ENCODE measurements at places on chromosomes 2 and 18.

DNA sequence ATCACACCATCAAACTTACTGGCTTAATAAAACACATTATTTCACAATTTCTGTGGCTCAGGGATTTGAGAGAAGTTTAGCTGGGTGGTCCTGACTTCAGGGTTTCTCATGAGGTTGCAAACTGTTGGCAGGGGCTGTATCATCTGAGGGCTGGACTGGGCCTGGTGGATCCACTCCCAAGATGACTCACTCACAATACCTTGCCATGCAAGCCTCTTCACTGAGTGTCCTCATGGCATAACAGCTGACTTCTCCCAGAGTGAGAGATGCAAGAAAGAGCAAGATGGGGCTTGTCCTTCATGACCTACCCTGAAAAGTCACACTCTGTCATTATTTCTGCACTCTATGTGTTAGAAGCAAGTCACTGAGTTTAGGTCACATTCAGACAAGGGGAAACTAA is 73.8 kb downstream of the AQP4 start:
- DNase-seq = no peak

DNA sequence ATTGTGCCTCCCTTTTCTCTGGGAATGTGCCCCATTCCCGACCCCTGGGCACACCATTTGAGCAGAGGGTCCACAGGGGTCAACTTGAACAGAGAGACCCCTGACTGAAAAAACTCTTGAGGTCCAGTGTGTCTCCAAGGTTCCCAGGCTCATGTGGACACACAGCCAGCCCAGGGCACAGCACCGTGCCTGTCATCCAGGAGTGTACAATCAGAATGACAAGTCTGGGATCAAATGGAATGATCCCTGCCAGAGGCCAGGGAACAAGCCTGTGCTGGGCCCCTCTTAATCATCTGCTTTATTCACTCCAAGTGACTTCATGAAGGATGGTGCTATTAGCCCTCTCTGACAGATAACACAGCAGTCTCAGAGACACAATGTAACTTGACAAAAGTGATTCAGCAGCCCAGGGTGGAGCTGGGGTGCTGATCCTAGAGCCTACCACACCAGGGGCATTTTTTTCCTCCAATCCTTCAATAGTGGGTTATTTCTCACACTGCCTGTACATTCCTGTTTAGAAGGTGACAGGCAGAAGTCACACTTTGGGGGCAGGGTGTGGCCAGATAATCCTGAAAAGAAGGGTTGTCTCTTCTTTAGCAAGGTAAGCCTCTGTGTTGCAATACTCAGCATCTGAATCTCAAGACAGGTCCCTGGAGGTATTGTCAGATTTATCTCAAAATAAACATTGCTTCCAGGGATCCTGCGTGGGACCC is 84.0 kb upstream of the TMEM200C start:
- no peak for DNase-seq

GRCh38 chr2:30446602-30447148 is 371 bp upstream of the LCLAT1 start:
- DNase-seq = no peak

GRCh38 chr18:40962784-40963183 is 992.2 kb upstream of the PIK3C3 start:
- DNase-seq = no peak

GRCh38 chr2:101253013-101253702 is 472 bp downstream of the CNOT11 start:
- peak; percentile 50 for DNase-seq

DNA sequence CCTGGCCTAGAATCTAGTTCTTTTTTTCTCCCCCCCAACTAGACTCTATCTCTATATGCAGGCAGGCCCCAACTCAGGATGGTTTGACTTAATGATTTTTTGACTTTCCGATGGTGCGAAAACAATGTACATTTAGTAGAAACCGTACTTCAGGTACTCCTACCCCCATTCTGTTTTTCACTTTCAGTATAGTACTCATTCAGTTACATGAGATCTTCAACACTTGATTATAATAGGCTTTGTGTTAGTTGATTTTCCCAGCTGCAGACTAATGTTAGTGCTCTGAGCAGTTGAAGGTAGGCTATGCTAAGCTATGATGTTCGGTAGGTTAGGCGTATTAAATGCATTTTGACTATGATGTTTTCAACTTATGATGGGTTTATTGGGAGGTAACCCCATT is 37.7 kb downstream of the PLEKHB2 start:
- DNase-seq = no peak

DNA sequence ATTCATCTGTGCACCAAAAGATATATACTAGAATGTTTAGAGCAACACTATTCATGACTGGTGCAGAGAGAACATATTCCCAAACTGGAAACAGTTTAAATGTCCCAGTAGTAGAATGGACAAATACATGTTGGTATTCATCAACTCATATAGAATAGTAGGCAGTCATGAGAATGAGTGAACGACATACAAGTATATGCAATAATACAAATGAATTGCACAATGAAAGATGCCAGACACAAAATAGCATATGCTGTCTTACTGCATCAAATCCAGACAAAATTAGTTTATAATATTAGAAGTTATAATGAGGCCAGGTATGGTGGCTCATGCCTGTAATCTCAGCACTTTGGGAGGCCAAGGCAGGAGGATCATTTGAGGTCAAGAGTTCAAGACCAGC is 8.3 kb upstream of the PRKAG3 start:
- no peak for DNase-seq

DNA sequence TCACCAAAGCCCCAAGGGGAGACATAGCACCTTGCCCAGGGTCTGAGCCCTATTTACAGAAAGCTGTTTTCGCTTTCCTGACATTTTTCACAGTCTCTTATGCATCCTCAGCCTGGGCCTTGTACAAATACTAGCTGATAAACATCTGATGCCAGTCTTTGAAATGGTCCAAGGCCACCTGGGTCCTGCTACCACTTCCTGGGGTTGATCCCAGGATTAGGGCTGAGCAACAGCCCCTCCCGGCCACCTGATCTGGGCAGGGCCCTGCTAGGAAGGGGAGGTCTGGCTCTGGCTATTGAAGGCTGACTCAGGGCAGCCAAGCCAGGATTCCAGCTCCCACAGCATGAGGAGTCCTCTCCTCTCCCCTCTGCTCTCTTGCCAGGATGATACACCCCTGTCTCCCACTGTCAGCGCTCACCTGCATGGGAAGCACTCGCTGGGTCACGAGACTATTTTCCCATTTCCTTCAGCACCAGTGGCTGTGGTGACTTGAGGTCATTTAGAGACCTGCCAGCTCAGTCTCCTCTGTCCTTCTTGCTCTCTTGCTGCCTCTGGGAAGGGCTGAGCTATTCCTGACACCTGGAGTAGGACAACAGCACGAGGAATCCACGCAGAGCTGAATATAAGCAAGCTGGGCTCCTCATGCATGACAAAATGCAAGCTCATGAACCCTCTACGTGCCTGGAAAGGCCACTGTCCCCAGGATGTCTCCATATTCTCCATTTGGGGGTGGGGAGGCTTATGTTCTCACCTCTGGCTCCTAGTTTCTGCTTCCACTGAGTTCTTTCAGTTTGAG is 53.0 kb upstream of the LGALSL start:
- no peak for DNase-seq

GRCh38 chr2:228845162-228845925 is 425.7 kb downstream of the PID1 start:
- DNase-seq = no peak

- DNase-seq = no peak
These were observed 56.9 kb upstream of the LPIN2 start for GRCh38 chr18:3069671-3070433.

GRCh38 chr18:21760321-21760720 is 19.7 kb downstream of the MIB1 start:
- no peak for DNase-seq

GRCh38 chr2:1915746-1916145 is 171.4 kb upstream of the PXDN start:
- no peak for DNase-seq

DNA sequence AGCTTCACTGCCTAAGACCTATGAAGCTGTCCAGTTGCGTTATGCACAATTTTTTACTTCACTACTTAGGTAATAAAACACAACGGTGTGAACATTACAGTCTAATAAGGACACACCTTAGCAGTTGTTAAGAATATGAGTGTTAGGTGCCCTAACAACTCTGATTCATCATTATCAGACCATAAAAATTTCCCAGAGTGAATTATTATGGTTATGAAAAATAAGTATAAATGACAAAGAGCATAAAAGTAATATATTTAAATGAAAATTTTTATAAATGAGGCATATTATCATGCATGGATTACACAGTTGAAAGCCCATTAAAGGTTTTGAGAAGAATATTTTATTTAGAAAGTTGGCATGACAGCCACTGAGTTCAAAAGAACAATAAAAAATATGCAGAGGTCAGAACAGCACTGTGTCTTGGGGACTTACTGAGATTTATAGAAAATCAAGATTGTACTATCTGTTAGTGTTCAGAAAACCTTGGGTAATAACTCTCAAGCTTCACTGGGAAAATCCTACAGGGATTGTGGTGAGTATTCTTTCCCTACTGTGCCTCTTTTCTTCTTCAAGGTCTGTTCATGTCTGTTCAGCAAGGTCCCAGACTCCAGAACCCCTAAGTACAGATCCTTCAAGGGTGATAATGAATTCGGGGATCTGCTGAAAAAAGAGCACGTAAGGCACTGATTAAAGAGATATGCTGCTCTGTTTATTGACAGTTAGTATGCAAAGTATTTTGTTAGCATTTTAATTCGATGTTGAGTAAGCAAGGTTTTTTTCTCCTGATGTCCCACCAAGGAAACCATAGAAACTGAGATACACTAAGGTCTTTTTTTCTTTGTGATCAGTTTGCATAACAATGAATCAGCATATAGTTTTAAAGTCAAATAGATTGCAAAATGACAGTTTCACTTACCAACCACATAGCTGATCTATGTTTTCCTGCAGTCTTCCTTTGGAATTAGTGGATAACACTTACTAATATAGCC is 250.0 kb downstream of the DSEL start:
- no peak for DNase-seq

DNA sequence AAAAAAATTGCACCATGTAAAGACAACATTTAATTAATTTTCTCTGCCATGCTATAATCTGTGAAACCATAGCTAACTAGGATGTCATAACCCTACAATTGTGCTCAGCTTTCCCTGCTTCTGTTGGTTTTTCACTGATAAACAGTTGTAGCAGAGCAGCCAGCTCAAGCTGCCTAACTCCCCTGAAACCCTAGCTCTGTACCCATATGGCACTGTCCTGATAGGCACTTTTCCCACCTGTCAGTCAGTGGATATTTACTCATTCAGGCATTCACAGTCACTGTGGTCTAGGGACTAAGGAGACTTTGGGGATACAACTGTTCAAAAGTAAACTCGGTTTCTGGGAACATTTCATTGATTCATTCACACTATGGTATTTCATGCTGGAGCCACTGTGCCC is 407.0 kb downstream of the DSEL start:
- DNase-seq = no peak

DNA sequence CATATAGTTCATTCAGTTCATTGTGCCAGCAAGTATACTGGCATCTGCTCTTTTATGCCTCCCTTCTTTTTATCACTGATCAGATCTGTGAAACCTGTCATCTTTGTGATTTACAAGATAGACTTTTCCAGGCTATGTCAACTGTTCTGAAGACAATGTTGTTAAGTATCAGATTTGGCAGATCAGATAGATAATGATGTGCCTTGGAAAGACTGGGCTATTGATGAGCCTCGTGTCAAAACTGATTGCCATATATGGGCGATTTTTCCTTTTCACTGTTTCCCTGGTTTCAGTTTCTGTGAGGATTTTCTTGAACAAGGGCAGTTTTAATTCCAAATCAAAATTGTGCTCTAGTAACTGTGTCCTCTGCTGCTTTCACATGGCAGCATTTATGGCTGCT is 26.6 kb downstream of the INSIG2 start:
- DNase-seq = no peak

- DNase-seq = no peak
These were observed 55.5 kb downstream of the RIT2 start for GRCh38 chr18:43060020-43060419.

DNA sequence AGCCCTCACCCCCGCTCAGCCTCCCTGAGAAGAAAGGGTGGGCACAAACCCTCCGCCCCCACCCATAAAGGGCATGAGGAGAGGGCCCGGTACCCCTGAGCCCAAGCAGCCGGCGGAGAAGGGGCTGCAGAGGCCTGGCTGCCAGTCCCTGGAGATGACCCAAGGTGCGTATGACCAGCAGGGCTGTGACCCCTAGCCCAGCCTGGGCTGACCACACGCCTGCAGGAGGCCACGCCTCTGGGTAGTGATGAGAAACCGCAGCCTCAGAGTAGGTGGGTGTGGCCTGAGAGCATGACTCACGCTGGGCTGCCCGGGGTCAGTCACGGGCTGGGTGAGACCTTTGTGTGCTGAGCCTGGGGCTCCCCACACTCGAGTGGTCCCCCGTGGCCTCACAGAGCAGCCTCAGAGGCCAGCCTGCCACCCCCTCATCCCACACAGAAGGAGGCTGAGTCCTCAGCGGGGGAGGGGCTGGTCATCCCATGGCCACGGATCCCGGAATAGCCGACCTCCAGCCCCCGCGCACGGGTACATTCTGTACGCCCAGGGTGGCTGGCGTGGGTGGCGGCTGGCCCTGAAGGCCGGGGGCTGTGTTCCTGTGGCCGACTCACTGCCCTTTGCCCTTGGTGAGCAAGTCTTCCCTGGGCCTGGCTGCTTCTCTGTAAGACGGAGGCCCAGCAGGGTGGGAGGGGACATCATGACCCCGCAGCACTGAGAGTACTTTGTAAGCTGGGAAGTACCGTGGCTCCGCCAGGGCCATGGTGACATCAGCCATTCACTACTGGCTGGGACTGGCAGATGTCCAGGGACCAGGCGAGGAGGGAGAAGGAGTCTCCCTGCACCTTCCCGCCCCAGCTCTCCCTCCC is 110.8 kb upstream of the OTOS start:
- no peak for DNase-seq

DNA sequence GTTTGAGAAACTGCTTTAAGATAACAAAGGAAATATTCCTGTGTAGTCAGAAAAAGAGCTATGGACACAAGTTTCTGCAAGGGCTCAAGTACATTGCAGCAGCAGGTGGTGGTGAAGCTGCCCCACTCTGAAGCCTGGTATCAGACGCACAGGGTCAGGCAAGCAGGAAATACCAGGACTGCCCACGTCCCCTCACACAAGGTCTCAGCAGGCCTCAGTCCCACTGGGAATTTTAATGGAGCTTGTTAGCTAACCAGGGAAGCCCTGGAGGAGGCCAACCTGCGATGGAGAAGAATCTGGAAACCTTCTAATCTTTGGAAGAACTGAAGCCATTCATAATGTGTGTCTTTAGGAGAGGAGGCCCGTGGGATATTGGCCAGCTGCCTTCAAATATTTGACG is 168.3 kb downstream of the UXS1 start:
- DNase-seq = no peak

GRCh38 chr2:45974056-45974455 is 322.6 kb downstream of the PRKCE start:
- no peak for DNase-seq

DNA sequence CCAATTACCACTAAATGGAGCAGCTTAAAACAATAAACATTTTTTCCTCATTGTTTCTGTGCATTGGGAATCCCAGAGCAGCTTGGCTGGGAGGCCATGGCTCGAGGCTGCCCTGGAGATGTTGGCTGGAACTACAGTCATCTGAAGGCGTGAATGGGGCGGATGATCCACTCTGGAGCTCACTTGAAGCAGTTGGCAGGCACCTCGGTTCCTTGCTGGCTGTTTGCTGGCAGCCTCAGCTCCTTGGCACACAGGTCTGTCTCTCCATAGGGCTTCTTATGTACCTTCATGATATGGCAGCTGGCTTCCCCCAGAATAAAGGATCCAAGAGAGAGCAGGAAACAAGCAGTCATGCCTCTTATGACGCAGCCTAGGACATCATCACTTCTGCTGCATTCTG is 227.0 kb upstream of the COPS8 start:
- DNase-seq = no peak

- no peak for DNase-seq
These were observed 28.5 kb upstream of the FAHD2A start for GRCh38 chr2:95374029-95374428.

- DNase-seq = no peak
These were observed 651.9 kb upstream of the HS6ST1 start for GRCh38 chr2:128970332-128971116.

Data from stimulated activated CD4-positive, alpha-beta T cell treated with anti-CD3 and anti-CD28 coated beads, TNF-alpha, amount 100 ng/mL, for 48 hours (primary cell).